NB4 (cell line): ENCODE measurements at places on chromosomes 7 and 10.

DNA sequence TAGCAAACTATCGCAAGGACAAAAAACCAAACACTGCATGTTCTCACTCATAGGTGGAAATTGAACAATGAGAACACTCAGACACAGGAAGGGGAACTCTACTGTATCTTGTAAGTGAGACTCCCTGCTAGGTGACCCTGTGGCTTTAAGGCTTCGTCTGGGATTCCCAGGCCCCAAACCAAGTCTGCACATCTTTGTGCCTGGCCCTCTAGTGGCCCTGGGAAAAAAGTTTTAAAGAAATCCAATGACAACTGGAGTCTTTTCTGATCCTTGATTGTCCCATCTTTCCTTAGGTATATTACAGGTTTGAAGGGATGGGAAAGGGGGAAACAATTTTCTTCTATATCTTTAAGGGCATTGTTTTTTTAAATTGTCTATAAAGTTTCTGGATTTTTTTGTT is 10.6 kb upstream of the LIPM start:
- DNase-seq = peak; percentile 58

- DNase-seq = no peak
These were observed 80.5 kb downstream of the ANKRD26 start for GRCh38 chr10:27019827-27020226.

GRCh38 chr10:126910798-126911197 is 5.6 kb downstream of the DOCK1 start:
- DNase-seq = no peak

- DNase-seq = no peak
These were observed 63.5 kb downstream of the SAMD9 start for GRCh38 chr7:93053949-93054943.

DNA sequence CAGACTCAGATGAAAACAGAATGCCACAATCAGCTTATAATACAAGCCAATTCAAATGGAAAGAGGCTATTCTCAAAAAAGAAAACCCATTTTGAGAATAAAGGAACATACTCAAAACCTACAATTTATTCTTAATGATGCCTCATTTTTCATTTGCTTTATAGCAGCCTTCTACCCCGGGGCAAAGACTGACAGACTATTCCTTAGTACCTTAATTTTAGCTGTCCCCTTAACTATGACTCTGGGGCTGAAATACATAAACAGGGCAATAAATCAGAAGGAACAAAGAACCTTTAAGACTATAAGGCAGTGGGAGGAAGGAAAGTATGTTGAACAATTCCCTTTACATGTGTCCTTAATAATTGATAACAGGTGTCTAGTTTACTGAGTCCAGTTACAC is 76.8 kb downstream of the TMEM106B start:
- no peak for DNase-seq

DNA sequence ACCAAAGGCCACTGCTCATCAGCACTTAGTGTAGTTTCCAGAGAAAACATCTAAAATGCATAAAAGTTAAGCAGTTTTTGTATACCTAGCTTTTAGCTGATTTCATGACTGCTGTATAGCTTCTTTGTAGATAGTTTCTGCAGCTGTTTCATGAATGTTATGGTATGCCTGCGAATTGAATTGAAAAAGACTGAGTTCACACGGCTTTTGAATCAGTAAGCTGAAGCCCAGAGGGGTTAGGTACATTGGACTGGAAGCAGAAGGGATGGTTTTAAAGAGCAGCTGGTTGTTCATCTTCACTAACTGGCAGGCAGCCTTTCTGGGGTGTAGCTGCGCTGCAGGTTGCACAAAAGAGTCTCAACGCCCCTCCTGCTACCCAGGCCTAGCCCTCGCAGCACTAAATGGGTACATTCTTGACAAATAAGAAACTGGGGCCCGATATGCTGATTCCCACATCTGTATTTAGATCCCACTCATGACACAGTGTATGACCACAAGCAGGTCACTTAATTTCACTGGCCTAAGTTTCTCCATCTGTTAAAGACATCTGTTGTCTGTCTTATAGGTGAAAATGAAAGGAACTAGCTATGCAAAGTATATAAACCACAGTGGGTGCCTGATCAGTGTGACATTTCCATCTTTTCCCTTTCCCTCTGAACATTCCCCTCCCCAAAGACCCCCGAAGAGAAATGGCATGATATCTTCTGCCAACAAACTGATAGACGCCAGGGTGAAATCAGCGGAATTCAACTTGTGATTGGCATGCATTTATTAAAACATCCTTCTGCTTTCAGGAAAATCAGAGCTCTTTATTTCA is 85.9 kb upstream of the AGBL3 start:
- DNase-seq = no peak

DNA sequence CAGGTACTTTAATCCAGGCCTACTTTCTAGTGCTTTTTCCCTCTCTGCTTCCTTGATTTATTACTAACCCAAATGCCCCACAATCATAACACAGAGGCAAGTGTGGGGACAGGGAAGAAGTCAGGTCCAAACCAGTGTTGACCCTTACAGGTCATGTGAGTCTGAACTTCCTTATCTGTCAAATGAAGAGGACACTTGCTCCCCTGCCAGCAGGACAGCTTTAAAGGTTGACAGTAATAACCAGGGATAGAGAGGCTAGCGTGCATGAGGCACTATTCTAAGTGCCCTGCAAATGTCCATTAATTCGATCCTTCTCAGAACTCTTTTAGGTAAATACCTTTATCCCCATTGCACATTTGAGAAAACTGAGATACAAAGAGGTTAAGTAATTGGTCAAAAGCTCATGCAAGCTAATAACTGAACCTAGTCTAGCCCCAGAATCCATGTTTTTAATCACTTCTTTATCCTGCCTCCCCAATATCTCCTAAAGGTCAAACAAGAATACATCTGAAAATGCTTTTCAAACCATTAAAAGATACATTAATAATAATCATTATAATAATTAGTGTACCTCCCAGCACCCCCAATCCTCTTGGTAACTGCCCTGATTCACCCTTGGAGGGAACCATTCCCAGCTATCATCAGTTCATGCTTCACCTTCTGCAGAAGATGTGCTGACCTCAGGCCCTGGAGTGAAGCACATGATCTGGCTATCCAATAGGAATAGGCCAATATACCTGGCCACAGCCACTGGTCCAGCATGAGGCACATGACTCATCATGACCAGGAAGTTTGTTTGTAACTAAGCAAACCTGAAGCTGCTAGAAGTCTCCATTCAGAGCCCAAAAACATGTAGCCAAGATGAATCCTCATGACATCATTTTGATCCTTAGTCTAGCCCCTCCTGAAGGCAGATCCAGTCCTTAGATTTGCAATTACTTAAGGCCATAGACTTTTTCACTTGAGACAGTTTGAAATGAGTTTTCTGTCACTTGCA is 40.7 kb downstream of the SGMS1 start:
- DNase-seq = no peak

DNA sequence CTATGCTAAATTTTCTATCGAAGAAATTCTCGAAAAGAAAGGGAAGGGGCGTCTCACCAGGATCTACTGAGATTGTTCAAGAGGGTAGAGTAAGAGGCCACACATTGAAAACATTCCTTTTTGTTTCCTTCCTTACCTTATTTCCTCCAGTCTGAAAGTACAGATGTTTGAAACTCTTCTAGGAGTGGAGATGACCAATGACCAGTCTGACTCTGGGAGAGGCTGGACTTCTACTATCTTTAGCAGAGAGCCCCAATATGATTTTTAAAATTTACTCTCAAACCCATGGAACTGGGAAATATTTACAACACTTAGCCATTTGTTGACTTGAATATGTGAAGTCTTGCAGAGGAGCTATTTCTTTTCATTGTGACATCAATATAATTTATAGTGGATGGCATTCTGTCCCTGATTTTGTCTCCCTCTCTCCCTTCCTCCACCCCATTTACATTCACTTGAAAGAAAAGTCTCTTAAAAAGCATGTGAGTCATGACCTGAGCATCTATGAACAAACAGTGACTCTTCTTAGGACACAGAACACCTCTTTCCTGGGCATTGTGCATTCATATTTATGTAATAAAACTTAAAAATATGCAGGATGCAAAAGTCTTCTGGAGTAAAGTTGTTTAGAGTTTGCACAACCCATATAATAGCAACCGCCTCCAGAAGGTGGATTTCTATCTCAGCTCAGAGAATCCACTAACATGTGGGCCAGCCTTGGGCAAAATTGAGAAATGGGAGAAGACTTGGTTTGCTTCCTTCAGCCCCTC is 31.2 kb upstream of the BMPER start:
- DNase-seq = no peak

DNA sequence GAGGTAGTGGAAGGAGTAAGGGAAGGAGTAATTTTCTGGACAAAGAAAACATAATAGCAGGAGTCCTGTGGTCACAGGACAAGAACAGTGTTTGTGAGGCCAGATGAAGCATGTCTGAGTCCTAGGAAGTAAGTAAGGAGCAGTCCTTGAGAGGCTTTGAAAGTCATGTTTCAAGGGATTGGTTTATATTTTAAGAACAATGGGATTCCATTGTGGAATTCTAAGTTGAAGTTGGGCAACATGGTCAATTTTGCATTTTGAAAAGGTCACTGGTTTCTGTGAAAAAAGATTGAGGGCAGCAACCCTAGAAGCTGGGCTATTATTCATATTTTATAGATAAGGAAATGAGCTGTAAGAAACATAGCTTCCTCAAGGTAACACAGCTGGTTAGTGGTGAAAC is 10.8 kb upstream of the SLC25A28 start:
- DNase-seq = no peak

GRCh38 chr7:121578669-121579068 is 182.6 kb upstream of the FAM3C start:
- no peak for DNase-seq

GRCh38 chr10:50347394-50347802 is 96.1 kb upstream of the ASAH2 start:
- peak; percentile 4 for DNase-seq
